ENCODE measurements at places on chromosomes 6 and 20.

GRCh38 chr20:10228330-10228729, 9.7 kb downstream of the SNAP25 start:
- no peak for DNase-seq

GRCh38 chr6:44731485-44732095, 344.1 kb downstream of the CDC5L start:
- DNase-seq = no peak

- DNase-seq = no peak
These were observed 2.4 kb downstream of the C6orf132 start for GRCh38 chr6:42140032-42140431.

GRCh38 chr6:158777510-158777909, 41.7 kb downstream of the EZR start:
- DNase-seq = no peak

- no peak for DNase-seq
These were observed 9.6 kb downstream of the IGF2R start for GRCh38 chr6:159978291-159979135.

DNA sequence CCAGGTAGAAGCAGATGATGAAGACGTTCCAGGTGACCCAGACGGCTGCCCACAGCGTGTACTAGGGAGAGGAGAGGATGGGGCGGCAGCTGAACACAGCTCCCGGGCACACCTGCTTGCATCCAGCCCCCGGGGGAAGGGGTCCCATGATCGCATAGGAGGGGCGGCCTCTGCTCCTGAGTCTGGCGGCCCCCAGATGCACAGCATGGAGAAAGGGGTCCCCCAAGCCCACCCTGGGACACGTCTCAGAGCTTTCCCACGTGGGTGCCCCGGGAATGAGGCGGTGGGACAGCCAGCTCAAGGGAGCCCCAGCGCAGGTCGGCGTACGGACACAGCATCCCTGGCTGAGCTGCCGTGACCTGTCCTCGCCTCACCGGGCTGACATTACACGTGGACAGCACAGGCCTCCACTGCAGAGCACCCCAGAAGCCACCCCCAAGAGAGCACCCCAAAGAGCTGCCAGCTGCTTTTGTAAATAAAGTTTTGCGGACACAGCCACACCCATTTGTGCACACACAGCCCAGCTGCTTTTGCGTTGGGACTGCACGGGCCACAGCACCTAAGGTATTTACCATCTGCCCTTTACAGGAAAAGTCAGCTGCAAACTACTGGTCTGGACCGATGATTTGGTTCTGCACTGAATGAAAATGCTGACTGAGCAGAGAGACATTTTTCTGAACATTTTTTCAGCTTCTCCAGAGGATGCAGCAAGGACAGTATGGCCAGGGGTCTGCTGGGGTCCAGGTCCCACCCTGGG, 5.2 kb downstream of the NKAIN4 start:
- DNase-seq = no peak

DNA sequence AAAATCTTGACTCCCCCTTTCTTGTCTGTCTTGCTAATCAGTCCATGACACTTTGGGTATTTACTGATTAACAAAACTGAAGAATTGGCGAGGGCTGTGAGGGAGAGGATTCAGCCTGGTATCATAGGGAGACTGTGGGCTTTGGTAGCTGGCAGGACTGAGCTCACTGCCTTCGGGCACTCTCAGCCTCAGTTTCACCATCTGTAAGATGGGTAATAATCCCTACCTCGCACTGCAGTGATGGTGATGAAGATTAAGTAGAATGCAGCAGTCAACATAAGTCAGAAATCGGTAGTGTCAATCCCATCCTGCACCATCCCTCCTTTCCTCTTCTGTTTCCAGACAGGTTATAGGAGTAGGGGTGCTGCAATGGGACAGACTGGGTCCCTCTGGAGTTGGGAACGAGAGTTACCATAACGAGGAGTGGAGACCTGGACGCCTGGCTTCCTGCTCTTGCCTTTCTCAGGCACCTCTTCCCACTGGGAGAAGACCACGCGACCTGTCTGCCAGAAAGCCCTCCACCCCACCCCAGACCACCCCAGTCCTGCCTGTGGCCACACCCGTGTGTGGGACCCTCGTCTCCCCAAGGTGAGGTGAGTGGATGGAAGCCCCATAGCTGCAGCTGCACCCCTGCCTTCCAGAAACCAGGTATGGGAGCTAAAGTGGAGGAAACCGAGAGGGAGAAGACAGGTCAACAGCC, 99.1 kb downstream of the SNX5 start:
- no peak for DNase-seq

- DNase-seq = no peak
These were observed 25.9 kb downstream of the PYGB start for GRCh38 chr20:25273541-25274358.

- no peak for DNase-seq
These were observed 17.2 kb downstream of the SCUBE3 start for GRCh38 chr6:35230950-35231349.

GRCh38 chr6:61649845-61650244, 636.2 kb downstream of the KHDRBS2 start:
- no peak for DNase-seq
